Body of pancreas (tissue), 4 donors: ENCODE measurements at places on chromosomes 2 and 18. TPM values are rescaled to one million over a fixed set of nuclear protein-coding genes. Genes with fewer than 3 reads are reported as not detected.

GRCh38 chr2:56179931-56180330 lies 3.9 kb upstream of the CCDC85A start:
- H3K4me3 ChIP-seq = no peak overlapping the region
- no peak for DNase-seq
- peaks cover 14% of the 10 kb centered on the region for H3K4me1 ChIP-seq
- H3K27me3 ChIP-seq = no peaks in the 10 kb centered on the region
- no peaks in the 10 kb centered on the region for H3K36me3 ChIP-seq

DNA sequence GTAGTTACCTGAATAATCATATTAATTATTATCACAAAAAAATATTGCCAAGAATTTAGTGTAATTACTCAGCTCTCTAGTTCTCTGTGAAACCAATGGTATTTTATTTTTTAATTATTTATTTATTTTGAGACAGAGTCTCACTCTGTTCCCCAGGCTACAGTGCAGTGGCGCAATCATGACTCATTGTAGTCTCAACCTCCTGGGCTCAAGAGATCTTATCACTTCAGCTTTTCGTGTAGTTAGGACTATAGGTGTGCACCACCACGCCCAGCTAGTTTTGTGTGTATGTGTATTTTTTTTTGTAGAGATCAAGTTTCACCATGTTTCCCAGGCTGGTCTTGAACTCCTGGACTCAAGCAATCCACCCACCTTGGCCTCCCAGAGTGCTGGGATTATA lies 440.4 kb upstream of the CDH20 start:
- no peak for DNase-seq
- H3K4me3 ChIP-seq = no peak overlapping the region
- H3K27ac ChIP-seq = no peak overlapping the region
- H3K4me1 ChIP-seq = no peaks in the 10 kb centered on the region
- H3K36me3 ChIP-seq = no peaks in the 10 kb centered on the region
- no peaks in the 10 kb centered on the region for H3K27me3 ChIP-seq

- DNase-seq = no peak
- H3K27ac ChIP-seq = no peak overlapping the region
- H3K4me3 ChIP-seq = no peak overlapping the region
- no peaks in the 10 kb centered on the region for H3K27me3 ChIP-seq
- no peaks in the 10 kb centered on the region for H3K36me3 ChIP-seq
- peaks cover 9% of the 10 kb centered on the region for H3K4me1 ChIP-seq
Observed at GRCh38 chr2:149885468-149885867, 297.9 kb upstream of the MMADHC start.

GRCh38 chr18:43751203-43751602 lies 473.9 kb upstream of the SYT4 start:
- no peak overlapping the region for H3K4me3 ChIP-seq
- H3K4me1 ChIP-seq = no peaks in the 10 kb centered on the region
- DNase-seq = no peak
- no peaks in the 10 kb centered on the region for H3K36me3 ChIP-seq
- H3K27me3 ChIP-seq = no peaks in the 10 kb centered on the region

The RTP5 gene
- not detected for total RNA-seq

The ACTG2 gene
- 0.52 TPM for total RNA-seq

The EFR3B gene
- under 0.01 TPM for total RNA-seq

DNA sequence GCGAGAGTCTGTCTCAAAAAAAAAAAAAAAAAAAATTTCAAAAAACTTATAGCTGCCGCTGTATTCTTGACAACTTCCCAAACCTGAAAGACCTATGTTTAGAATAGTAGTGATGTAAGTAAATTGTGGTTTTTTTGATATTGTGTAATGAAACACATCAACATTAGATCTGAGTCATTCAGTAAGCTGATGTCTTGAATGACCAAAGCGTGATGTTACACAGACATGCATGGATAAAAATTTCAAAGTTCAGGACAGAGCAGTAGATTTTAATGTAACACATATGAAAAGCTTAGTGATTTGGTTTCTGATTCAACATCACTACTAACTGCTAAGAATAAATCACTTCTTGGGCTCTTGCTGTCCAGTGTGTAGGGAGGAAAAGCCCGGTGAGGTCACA lies 69.3 kb upstream of the MEX3C start:
- DNase-seq = no peak
- H3K4me3 ChIP-seq = no peak overlapping the region
- no peaks in the 10 kb centered on the region for H3K27me3 ChIP-seq
- H3K4me1 ChIP-seq = no peaks in the 10 kb centered on the region

The SP140 gene
- total RNA-seq = 0.52 TPM

The LRRTM1 gene
- total RNA-seq = not detected

DNA sequence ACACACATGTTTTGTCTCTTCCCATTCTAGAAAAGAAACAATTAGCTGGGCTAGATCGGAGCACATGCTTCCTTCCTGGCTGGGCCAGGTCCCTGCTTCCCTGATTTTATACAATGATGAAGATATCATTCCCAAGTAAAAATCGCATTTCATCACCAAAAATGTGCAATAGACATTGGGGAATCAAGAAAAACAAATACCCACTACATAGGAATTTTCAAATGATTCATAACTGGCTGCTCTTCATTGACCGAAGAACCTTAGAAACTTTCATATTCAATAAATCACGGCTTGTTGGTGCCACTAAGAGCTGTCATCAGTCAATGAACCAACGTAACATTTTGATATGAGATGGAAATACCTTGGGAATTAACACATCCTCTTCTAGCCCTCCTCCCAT lies 373.6 kb upstream of the TRIB2 start:
- DNase-seq = no peak
- no peak overlapping the region for H3K27ac ChIP-seq
- H3K4me1 ChIP-seq = no peaks in the 10 kb centered on the region
- H3K4me3 ChIP-seq = no peak overlapping the region
- H3K36me3 ChIP-seq = no peaks in the 10 kb centered on the region

- no peaks in the 10 kb centered on the region for H3K36me3 ChIP-seq
- DNase-seq = no peak
- H3K4me1 ChIP-seq = peaks cover 63% of the 10 kb centered on the region
- H3K27ac ChIP-seq = peak overlapping the region; percentile 51
- no peak overlapping the region for H3K4me3 ChIP-seq
Observed at GRCh38 chr18:58139459-58140386, 95.7 kb downstream of the NEDD4L start.

DNA sequence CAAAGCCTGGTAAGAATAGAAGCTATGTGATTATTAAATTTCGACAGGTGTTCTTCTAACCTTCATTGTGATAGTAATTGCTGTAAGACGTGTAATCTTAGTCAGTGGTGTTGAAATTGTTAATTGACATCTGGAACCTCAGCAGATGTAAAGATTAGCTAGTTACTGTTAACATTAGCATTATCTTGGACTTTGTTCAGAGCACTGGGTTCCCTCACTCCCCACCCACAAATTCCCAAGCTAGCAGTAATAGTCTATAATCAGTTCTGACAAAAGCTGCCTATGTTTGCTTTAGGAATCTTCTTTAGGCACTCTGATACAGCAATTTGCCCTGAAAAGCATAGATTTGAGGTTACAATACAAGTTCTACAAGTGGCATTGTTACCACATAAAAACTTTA lies 233.7 kb downstream of the EN1 start:
- no peak overlapping the region for H3K27ac ChIP-seq
- DNase-seq = no peak
- no peaks in the 10 kb centered on the region for H3K4me1 ChIP-seq

DNA sequence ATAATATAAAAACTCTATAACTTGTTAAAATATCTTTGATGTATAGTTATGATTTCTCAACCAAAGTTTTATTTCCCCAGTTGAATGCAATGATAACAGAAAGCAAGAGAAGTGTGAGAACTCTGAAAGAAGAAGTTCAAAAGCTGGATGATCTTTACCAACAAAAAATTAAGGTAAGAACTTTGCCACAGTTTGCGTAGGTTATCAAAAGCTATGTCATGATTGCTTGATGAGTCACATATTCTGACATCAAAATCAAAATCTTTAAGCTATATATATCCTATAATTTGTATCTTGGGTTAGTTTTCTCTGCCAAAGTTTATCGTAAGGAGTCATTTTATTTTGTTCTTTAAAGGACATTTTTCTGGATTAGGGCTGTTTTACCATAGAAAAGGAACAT lies 35.0 kb downstream of the NDC80 start:
- H3K4me1 ChIP-seq = peaks cover 5% of the 10 kb centered on the region
- no peaks in the 10 kb centered on the region for H3K36me3 ChIP-seq
- no peak overlapping the region for H3K27ac ChIP-seq
- DNase-seq = no peak

The PROC gene
- 0.26 TPM for total RNA-seq

DNA sequence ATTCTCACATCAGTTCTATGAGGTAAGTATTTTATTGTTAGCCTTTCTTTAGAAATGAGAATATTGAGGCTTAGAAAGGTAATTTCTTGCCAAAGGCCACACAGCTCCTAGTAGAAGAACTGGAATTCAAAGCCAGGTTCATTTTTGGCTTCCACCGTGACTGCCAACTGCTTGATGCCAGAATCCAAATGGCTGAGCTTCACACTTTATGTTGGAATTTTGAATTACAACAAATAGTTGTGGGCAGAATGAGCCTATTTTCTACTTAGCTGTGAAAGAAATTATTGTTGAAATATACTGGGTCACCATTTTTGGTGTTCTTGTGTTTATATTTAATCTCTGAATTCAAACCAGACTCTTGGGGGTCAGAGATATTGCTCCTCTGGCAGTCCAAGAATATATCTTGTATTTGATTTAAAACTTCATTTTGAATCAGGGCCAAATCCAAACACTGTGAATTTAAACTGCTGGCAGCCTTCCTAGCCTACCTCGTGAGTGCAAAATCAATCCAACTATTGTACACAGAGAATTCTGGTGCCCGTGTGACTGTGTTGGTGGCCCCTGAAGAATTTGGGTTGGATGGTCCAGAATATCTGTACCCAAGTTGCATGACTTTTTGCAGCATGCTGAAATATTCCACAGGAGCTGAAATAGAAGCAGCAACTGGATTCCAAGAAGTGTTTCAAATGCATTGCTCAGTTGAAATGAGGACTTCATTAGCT lies 35.6 kb upstream of the LPIN1 start:
- DNase-seq = no peak
- H3K4me3 ChIP-seq = no peak overlapping the region
- no peaks in the 10 kb centered on the region for H3K27me3 ChIP-seq
- H3K4me1 ChIP-seq = peaks cover 19% of the 10 kb centered on the region
- H3K27ac ChIP-seq = peak overlapping the region; percentile 65
- no peaks in the 10 kb centered on the region for H3K36me3 ChIP-seq

The RGPD4 gene
- not detected for total RNA-seq

The STAMBP gene
- 10.4 TPM for total RNA-seq

DNA sequence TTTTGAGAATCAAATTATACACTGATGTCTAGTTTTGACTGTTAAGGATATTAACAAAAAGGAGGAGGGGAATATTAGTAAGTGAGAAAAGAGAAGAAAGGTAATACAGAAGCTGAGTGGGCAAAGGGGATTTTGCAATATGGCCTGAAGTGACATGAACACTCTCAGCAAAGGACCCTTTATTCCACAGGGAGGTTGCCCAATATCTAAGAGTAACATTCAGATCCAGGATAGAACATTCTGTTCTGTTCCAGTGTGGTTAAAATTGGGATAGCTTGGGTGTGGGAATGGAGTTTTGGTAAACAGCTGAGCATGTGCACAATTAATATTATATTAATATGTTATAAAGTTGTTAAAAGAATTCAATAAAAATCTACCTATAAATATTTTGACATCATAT lies 120.1 kb downstream of the ZNF385B start:
- H3K36me3 ChIP-seq = no peaks in the 10 kb centered on the region
- H3K4me1 ChIP-seq = no peaks in the 10 kb centered on the region
- H3K4me3 ChIP-seq = no peak overlapping the region
- no peak overlapping the region for H3K27ac ChIP-seq
- no peaks in the 10 kb centered on the region for H3K27me3 ChIP-seq
- DNase-seq = no peak
